ENCODE measurements at places on chromosomes 1 and 21.
A peak's percentile ranks its signal among the peaks of the same experiment; 100 is the strongest.

GRCh38 chr1:8216005-8216404, 101.9 kb upstream of the SLC45A1 start:
- DNase-seq: no peak

DNA sequence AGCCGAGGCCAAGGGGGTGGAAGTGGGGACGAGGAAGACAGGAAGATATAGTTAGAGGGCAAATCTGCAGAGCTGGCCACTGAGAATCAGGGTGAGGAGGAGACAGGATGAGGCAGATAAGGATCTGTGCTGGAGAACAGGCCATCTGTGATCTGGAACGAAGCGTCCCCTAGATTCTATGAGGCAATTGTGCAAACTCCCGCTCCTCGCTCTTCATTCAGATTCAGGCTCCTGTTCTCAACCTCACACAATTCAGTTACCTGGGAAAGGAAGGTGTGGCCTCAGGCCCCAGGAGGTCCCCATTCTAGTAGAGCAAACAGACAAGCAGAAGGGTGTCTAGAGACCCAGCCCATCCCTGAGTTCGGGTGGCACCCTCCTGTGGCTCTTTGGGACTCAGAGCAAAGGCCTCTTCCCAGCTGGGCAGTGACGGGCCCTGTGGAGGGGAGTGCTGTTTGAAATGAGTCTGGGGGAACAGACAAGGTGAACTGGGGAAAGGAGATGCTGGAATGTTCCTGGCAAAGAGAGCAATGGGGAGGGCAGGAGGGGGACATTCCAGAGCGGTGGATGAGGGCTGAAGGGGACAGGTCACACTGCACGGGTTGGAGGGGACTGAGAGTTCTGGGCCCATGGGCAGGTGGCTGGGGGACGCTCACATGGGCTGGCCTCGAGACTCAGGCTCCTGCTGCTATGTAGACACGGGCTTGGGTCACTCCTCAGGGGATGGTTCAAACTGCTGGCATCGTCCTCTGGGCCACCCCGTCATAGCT, 39.9 kb upstream of the AJAP1 start:
- no peak for DNase-seq

- peak; percentile 78 for DNase-seq
Observed at GRCh38 chr1:41898191-41898713, 20.5 kb downstream of the HIVEP3 start.

GRCh38 chr1:17923666-17924065, 168.5 kb downstream of the ACTL8 start:
- no peak for DNase-seq

DNA sequence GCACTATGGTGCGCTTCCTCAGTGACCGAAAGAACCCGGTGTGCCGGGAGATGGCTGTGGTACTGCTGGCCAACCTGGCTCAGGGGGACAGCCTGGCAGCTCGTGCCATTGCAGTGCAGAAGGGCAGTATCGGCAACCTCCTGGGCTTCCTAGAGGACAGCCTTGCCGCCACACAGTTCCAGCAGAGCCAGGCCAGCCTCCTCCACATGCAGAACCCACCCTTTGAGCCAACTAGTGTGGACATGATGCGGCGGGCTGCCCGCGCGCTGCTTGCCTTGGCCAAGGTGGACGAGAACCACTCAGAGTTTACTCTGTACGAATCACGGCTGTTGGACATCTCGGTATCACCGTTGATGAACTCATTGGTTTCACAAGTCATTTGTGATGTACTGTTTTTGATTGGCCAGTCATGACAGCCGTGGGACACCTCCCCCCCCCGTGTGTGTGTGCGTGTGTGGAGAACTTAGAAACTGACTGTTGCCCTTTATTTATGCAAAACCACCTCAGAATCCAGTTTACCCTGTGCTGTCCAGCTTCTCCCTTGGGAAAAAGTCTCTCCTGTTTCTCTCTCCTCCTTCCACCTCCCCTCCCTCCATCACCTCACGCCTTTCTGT, 7.3 kb upstream of the PIGV start:
- no peak for DNase-seq

DNA sequence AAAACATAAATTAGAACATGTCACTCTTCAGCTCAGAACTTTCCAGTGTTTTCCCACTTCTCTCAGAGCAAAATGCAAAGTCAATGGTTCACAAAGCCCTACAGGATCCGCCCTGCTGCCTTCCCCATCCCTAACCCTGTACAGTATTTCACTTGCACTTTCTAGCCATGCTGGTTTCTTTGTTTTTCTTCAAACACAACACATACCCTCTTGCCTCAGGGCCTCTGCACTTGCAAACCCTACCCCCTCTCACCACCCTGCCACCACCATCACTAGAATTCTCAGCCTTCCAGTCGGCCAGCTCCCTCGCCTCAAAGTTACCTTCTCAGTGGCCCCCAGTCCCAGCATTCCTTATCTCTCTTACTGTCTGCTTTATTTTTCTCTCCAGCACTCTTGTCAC, 17.6 kb downstream of the TEX35 start:
- no peak for DNase-seq

GRCh38 chr1:59625384-59625783, 189.4 kb upstream of the HOOK1 start:
- DNase-seq: no peak
